CD4-positive, alpha-beta T cell treated with Interferon alpha-2 for 1 hour (primary cell): ENCODE measurements at places on chromosomes 6 and 20.

DNA sequence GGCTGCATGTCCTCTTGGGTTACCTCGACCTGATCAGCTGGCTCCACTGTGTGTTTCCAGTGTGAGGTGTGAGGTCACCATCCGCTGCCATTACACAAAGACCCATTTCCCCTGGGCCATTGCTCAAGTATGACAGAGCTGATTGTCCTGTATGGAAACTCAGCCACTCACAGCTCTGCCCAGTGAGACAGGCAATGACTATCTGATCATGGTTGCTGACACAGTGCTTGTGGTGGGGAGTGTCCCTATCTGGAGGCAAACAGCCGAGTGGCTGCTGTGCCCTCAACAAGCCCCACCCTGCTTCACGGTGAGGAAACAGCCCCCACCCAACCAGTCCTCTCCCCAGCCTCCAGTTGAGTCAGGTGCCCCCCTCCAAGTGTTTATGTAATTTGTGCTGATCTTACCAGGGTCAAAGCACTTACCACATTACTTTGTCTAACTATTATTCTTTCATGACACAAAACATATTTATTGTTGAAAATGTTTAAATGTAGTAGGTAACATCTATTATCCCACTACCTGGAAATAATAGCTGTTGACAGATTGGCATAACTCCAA lies 11.7 kb upstream of the MAPK13 start:
- peak; percentile 82 for DNase-seq

- no peak for DNase-seq
Observed at GRCh38 chr20:32019563-32020463, 9.6 kb downstream of the CCM2L start.

- no peak for DNase-seq
Observed at GRCh38 chr6:108888052-108888451, 39.8 kb downstream of the ARMC2 start.

GRCh38 chr6:3965071-3965718 lies 113.7 kb downstream of the FAM217A start:
- no peak for DNase-seq

GRCh38 chr20:24242763-24243162 lies 226.7 kb upstream of the SYNDIG1 start:
- no peak for DNase-seq

- DNase-seq, result no peak
Observed at GRCh38 chr20:7437311-7437710, 502.9 kb downstream of the HAO1 start.

GRCh38 chr20:6515261-6515660 lies 252.2 kb upstream of the BMP2 start:
- DNase-seq, result no peak

GRCh38 chr6:101163611-101164010 lies 229.9 kb upstream of the GRIK2 start:
- DNase-seq, result no peak

- DNase-seq, result no peak
Observed at GRCh38 chr6:111604259-111605099, 1.2 kb downstream of the TRAF3IP2 start.

DNA sequence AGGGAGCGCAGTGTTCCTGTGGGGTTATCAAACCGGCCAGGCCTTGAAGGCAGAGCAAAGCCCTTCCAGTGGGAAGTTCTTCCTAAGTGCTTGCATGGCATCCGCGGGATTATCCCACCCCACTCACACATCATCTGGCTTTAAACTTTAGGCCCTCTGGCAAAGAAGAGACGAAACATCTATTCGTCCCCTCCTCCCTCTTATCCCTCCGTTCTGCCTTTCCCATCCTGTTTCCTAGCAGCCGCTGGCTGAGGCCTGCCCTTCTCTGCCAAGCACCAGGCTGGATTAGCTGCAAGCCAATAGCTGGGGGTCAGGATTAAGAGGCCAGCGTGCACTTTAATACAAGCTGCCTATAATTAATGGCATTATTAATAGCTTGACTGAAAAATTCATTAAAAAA lies 621.0 kb downstream of the PKHD1 start:
- no peak for DNase-seq

DNA sequence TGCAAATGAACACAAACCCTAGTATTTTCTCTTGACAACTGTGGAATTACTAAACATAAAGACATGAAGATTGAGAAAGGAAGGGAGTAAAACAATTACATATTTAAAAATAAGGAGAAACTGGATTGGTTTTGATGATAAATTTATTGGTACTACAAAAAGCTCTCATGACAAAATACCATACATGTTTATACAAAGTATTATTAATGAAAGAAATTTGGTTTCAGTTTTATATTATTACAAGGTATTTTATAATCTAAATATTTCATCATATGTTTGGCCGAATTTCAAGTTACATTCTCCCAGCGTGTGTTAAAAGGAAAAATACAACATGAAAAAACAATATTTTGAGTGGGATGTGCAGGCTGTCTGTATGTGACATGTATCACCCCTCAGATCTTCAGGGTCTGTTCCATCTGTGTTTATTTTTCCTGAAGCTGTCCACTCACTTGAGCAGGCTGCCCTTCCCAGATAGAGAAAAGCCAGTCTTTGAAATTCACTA lies 568.4 kb downstream of the NKAIN2 start:
- DNase-seq, result no peak

DNA sequence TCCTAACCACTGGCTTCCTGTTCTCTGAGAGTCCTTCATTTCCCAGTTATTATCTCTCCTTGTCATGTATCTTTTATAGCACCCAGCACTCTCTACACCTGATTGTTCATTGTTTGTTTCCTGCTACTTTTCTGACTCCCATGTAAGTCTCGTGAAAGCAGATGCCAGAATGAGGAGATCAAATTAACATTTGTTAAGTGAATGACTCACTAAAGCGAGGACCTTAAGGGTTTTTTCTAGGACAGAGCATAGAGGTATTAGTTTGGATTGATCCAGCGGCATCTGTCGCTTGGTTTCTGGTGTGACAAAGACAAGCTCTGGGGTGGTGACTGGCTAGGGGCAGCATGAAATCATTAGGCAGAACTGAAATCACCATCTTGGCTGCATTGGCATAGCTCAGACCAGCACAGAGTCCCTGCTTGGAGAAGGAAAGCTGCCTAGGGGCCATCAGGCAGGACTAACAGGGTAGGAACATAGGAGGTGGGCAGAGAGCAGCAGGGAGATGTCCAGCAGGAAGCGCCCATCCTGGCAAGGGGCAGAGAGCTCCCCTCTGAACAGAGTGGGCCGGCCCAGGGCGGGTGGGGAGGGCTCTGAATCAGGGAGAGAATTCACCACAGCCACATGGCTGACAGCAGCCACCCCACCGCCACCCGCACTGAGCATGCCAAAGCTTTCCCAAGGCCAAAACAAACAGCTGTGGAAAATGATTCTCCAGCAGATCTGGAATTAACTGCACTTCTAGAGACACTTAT lies 97.1 kb upstream of the CEP85L start:
- no peak for DNase-seq

GRCh38 chr6:13405961-13406477 lies 77.7 kb upstream of the TBC1D7 start:
- DNase-seq, result no peak

- peak; percentile 33 for DNase-seq
Observed at GRCh38 chr6:12119085-12119588, 107.0 kb downstream of the HIVEP1 start.

DNA sequence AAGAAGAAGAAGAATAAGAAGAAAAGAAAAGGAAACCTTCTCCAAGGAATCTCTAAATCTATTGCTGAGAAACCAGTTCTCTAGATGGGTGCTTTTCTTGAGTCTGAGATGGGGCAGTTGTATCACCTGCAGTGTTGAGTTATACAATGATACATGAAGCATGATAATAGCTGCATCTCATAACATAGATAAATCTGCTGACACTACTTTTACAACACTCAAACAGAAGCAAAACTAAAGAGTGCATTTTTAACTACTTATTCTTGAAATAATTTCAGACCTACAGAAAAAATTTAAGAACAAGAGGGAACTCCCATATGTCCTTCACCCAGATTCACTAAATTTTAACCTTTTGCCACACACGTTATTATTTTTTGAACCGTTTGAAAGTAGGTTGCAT lies 70.3 kb downstream of the SYNJ2 start:
- DNase-seq, result no peak

GRCh38 chr20:3701061-3701998 lies 11.1 kb downstream of the SIGLEC1 start:
- no peak for DNase-seq

GRCh38 chr6:37209461-37210205 lies 39.7 kb downstream of the PIM1 start:
- DNase-seq, result peak; percentile 81

DNA sequence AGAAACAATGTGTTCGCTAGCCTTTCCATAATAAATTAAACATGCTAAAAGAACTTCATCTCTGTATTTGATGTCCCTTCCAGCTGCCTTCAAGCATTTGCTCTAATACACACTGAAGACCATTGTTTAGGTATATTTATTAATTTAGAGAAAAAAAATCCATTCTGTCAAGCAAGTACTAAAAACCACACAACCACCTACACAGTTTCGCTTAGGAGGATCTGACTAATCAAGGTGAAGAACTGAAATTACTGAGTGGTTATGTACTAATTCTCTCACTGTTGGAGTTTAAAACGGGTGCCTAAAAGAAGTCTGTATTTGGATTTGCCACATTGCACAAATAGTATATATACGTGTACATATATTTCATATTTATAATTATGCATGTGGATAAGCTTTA lies 58.9 kb downstream of the GMDS start:
- DNase-seq, result no peak

DNA sequence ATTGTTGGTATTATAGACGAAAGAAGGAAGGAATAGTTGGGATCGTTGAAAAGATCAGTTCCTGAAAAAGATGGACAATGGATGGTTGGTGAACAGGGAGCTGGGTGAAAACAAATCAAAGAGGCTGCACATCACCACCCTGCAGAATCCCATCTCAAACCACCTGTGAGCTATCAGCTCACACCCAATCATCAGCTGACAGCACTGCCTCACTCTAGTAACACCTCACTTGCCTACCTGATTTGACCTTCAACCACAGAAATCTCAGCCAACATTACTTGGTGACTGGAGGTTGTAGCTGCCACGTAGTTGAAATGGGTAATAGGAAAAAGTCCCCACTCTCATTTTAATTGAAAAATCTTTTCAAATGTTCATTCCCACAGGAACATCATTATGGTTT lies 101.8 kb upstream of the DST start:
- DNase-seq, result no peak

- DNase-seq, result no peak
Observed at GRCh38 chr6:113755449-113756289, 101.5 kb upstream of the MARCKS start.

DNA sequence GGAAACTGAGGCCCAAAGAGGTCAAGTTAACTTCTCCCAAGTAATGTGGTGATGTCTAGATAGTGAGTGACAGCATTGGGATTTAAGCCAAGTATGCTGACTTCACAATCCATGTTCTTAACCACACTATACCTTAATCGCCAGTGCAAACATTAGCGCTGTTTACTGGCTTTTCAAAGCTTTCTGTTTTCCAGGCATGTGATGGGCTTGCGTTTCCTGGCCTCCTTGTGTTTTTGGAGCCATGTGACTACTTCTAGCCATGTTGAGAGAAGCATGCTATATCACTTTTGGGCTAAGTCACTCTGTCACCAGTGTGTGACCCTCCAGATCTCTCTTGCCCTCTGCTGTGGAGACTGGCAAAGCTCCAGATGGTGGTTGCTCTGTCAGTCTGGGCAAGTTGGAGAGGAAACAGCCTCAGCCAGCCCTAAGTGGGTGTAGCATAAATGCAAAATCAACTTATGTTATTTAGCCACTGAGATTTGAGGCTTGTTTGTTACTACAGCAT lies 76.9 kb downstream of the ANKRD6 start:
- no peak for DNase-seq
